Small intestine (tissue), 16 donors: ENCODE measurements at places on chromosomes 1 and 21.

DNA sequence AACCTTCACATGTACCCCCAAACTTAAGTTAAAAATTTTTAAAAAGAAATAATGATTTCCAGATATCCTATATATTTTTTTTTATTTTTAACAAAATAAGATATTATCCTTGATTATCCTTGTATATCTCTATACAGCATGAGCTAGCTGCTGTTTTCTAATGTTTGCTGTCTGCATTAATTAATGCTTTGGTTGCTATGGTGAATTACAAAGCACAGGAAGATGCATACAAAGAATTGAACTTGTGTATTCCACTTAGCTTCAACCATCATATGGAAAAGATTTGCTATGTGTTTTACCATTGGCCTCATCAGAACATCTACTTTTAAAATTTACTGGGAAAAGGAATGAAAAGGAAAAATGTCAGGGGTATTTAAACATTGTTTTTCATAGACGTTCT is 35.4 kb downstream of the VPS45 start:
- no peak for DNase-seq

- DNase-seq: no peak
Observed at GRCh38 chr1:111179968-111180533, 20.4 kb downstream of the DENND2D start.

DNA sequence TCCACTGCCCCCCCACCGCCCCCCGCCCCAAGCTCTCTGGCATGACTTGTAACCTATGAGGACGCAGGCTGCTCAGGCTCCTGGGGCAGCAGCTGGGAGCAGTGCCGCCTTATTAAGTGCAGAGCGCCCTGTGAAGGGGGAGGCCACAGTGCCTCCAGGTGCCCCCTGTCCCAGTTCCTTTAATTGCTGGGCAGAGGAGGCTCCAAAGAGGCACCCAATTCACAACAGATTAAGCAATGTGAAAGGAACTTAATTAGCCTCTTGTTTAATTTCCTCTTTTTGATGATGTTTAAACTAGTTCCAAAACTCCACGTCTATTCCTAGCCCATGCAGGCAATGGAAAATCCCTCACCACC is 3.0 kb downstream of the RXFP4 start:
- DNase-seq: no peak

- no peak for DNase-seq
Observed at GRCh38 chr1:53547231-53547790, 88.1 kb downstream of the DMRTB1 start.

GRCh38 chr1:33341190-33341589 is 20.3 kb upstream of the A3GALT2 start:
- no peak for DNase-seq

DNA sequence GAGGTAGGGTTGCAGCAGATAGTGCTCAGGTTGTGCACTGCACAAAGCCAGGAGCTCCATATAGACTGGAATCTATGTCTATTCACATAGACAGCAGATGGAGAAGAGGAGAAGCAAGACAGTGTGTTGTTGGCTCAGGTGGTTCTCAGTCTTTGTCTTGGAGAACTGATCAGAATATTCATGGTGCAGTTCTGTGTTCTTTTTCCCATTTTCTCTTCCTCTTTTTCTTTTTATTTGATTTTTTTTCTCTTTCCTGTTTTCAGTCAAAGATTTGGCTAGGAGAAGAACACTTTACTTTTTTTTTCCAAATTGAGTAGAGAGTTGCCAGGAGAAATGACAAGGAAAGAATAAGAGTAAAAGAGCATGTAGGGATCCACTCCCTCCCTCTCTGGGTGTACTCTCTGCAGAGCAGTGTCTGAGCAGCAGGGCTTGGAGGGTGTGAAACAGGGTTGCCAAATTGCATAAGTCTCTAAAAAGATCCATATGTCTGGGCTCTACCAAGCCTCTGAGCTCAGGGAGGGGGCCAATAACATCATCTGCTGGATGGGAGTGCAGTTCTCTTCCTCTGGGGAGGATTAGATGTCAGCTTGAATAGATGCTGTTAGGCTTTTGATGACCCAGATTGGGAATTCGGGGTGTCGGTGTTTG is 8.7 kb upstream of the CD34 start:
- DNase-seq: no peak

GRCh38 chr1:114670083-114671010 is 498 bp upstream of the DENND2C start:
- DNase-seq: peak; percentile 89

DNA sequence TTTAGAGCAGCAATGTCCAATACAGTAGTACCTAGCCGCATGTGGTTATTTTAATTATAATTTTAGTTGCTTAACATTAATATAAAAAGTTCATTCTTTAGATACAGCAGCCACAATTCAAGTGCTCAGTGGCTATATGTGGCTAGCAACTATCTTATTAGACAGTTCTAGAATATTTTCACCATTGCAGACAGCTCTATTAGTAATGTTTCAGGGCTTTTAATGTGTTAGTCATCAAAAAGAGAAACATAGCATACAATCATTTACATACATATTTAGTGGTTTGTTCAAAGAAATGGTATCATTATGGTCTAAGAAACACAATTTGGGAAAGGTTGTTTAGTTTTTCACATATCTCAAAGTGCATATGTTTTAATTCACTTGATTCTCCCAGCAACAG is 66.6 kb upstream of the DYNLT5 start:
- DNase-seq: no peak

DNA sequence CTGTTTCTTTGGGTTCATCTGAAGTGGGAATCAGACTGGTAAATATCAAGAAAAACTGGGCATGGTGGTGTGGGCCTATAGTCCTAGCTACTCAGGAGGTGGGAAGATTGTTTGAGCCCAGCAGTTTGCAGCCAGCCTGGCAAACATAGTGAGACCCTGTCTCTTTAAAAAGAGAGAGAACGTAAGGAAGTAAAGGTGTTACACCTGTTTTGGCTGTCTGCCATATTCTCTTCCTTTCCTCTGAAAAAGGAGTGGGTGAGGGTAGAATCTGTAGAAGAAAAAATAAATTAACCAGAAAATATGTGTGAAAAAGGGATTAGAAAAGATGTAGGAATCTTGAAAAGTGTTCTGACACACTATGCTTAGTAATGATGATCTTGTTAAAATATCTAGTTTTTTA is 20.0 kb downstream of the AHCYL1 start:
- DNase-seq: peak; percentile 45

DNA sequence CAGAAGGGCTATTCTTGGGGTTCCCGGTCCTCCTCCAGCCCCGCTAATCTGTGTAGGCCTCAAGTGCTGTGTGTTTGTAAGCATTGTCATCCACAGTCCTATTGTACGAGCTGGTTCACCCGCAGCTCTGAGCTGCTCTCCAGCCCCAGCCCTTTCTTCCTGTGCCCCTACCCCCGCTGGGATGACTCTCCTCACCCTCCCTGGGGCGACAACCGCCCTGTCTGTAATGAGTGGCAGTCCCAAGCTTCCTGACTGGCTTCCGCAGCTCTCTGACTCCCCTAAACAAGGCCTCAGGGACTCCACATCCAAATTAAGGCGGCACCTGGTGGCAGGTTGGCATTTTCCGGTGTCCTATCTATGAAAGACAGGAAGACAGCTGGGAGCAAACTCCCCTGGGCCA is 45.8 kb downstream of the TFF3 start:
- no peak for DNase-seq

GRCh38 chr1:112144733-112145426 is 155.4 kb upstream of the KCND3 start:
- no peak for DNase-seq

- DNase-seq: no peak
Observed at GRCh38 chr1:100543640-100544039, 5.7 kb downstream of the GPR88 start.

- DNase-seq: no peak
Observed at GRCh38 chr1:82503822-82504221, 703.1 kb downstream of the ADGRL2 start.

DNA sequence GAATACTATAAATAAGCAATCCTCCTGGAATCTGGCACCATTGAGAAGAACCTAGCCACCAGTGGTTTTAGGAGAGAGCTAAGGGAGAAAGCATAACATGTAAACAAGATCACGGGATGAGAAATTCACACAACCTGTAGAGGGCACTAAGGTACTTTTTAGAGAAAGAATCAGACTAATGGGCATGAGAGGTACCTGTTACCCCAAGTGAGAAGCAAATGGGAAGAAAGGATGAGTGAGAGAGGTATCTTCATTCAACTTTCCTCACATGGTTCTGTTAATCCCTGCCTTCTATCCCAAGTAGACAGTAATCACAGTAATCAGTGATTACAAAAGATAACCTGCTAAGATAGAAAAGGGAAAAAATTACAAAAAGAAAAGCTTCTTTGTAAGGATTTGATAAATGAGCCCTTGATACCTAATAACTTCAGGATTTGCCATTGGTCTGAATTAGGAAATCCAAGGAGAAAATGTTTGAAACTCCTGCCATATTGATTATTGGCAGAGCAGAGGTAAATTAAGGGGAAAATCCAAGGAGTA is 251.1 kb upstream of the ADGRL2 start:
- peak; percentile 35 for DNase-seq

- DNase-seq: no peak
Observed at GRCh38 chr21:22209304-22209700, 1211.1 kb downstream of the NCAM2 start.

DNA sequence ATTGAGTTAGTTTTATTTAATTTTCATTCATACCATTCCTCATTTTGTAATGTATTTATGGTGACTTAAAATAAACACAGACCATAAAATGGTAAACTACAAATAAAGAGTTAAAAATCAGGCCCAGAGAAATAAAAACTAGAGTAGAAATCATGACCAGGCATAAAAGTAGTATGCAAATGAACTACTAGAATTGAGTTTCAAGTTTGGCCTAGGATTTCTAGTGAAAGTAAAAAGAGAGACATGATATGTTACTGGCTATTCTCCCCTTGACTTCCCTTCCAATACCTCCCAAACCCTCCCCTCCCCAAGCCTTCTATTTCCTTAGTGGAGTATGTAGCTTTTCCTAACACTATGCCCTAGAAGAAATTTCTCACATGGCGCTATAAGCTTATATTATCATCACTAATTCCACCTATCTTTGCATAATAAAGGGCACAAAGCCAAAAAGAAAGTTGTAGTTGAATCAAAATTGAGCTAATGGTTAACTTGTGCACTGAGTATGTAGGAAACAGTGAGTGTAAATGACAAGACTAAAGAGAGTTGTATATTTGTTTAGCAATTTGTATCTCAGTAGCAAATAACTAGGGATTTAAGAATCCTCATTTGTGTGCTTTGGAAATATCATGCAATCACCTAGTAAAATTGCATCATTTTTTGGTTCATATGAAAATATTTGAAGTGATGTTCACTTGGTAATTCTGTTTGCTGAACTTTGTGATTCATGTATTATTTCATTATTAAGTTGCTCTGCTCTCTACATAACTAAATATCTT is 29.7 kb upstream of the CDC14A start:
- peak; percentile 68 for DNase-seq

- no peak for DNase-seq
Observed at GRCh38 chr1:157157501-157158190, 19.5 kb upstream of the ETV3 start.

DNA sequence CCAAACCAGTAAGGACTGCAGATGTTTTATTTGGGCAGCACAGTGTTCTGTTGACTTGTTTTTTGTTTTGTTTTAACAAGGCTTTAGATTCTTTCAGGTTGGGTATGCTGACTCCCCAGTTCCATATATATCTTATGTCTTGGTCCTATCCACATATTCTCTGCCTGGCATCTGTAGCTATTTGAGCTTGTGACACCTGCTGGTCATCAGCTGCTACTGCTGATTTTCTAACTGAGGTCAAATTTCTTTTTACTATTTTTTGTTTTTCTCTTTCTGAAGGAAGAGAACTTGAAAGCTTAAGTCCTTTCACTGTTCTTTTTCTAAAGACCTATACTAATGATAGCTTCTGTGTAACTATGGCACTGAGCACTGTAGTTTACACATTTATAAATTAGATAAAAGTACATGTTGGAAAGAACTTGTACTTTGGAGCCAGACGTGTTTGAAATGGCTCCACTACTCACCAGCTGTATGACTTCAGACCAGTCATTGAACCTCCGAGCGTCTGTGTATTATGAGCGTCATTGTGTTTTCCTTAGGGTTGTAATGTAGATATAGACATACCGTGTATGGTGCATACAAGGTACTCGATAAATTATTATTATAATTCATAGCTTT is 109.4 kb downstream of the NRDC start:
- DNase-seq: peak; percentile 83

DNA sequence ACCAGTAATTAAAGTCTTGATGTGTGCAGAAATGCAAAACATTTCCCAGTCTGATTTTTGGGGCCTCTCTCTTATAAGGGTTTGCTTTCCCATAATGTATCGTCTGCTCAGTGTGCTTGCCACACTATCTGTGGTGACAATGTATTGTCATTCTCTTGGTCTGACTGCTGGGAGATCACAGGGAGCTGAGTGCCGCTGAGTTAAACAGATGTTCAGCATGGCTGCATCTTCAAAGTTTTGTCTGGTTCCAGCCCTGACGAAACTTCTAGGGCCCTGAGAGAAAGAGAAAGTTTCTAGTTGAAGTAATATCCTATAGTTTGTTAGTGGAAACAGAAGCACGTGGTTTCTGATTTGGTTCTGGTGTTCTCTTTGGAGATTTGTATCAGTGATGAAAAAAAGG is 42.6 kb downstream of the DNM3 start:
- DNase-seq: no peak

GRCh38 chr1:206986402-206986801 is 16.1 kb upstream of the FCAMR start:
- no peak for DNase-seq

DNA sequence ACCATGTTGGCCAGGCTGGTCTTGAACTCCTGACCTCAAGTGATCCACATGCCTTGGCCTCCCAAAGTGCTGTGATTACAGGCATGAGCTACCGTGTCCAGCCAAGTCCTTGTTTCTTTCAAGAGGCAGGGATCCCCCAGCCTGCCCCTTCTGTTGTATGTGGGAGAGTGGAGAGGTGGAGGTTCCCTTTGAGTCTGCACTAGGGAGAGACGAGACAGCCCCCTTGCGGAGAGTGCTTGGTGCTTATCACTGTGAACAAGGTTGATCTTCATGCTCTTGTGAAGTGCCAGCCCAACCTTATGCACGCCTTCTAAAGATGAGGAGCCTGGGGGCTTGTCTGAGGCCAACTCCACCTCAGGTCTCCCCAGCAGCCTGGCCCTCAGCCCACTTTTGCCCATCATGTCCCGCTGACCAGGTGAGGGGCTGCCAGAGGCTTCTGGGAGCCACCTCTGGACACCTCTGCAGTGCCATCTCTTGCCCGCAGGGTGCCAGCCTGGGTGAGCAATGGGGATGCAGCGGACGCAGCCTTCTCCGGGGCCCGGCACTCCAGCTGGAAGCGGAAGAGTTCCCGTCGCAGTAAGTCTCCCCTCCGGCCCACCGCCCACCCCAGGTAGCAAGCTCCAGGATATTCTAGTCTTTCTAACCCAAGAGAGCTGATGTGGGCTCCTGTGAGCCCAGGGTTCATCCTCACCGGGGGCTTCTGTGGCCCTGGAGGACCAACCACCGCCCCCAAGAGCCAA is 62.3 kb downstream of the ARHGEF10L start:
- no peak for DNase-seq

DNA sequence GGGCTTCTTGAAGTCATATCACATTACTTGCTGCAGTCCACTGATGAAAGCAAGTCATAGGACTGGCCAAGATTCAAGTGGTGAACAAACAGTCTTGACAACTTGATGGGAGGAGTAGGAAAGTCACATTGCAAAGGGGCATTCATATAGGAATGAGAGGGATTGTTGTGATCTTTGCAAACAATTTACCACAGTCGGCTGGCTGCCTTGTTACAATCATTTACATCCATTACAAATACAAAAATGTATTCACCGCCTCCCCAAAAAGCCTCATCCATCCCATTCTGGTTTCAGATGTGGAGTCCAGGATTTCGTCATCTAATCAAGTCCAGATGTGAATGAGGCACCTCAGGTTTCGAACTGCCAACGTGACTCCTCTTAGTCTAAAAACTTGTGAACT is 26.8 kb downstream of the GORAB start:
- DNase-seq: no peak
